ENCODE measurements at places on chromosomes 11 and 22. TPM values are rescaled to one million over a fixed set of nuclear protein-coding genes. Genes with fewer than 3 reads are reported as not detected.

Gene RCOR2
- polyA plus RNA-seq = 0.92 TPM

Gene DGCR6
- polyA plus RNA-seq = 0.19 TPM

Gene APOBEC3G
- polyA plus RNA-seq = 9.3 TPM

Gene OR5B21
- polyA plus RNA-seq = not detected

Gene KCNJ11
- polyA plus RNA-seq = 14.2 TPM

Gene PATE2
- polyA plus RNA-seq = not detected

Gene OR56A1
- not detected for polyA plus RNA-seq

Gene OAF
- polyA plus RNA-seq = 17.1 TPM

Gene MFNG
- polyA plus RNA-seq = 6.7 TPM

Gene ROBO3
- 2.4 TPM for polyA plus RNA-seq

Gene SEPTIN5
- polyA plus RNA-seq = 8.2 TPM

Gene OR8G1
- polyA plus RNA-seq = not detected

Gene CCDC116
- polyA plus RNA-seq = not detected

Gene OR6T1
- not detected for polyA plus RNA-seq

Gene SPON1
- polyA plus RNA-seq = 9.3 TPM

Gene MPPED2
- 0.12 TPM for polyA plus RNA-seq

Gene C11orf87
- not detected for polyA plus RNA-seq

Gene GGT5
- polyA plus RNA-seq = 22.6 TPM

Gene ACR
- polyA plus RNA-seq = not detected

Gene GLYATL2
- 0.65 TPM for polyA plus RNA-seq

Gene TRIM51
- polyA plus RNA-seq = not detected

Gene SLC43A1
- 19.7 TPM for polyA plus RNA-seq

Gene GRK2
- polyA plus RNA-seq = 44.0 TPM

Data from stomach (tissue), 19 donors.